ENCODE measurements at places on chromosomes 6 and 20. TPM values are rescaled to one million over a fixed set of nuclear protein-coding genes. Genes with fewer than 3 reads are reported as not detected.

DNA sequence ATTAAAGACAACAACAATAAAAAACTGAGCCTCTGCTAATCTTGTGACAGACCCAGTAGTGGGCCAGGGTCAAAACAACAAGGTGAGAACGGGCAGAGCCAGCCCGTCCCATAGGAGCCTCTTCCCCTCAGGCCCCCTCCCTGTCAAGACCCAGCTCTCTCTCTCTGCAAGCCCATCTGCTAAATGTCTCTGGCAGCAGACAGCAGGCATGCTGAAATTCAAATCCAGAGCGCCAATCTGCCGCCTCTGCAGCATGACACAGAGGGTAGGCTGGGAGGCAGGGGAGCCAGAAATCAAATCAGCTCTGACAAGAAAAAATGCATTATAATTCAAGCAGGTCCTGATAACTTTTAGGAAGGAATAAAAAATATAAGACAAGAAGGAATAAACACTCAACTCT is 26.3 kb downstream of the METTL24 start:
- peak; percentile 44 for DNase-seq

Gene GRM1
- 22.3 TPM for total RNA-seq

GRCh38 chr20:46324960-46325703 is 16.8 kb upstream of the CDH22 start:
- DNase-seq: no peak

- DNase-seq: no peak
Measured at GRCh38 chr6:34095741-34096140, 50.1 kb downstream of the GRM4 start.

DNA sequence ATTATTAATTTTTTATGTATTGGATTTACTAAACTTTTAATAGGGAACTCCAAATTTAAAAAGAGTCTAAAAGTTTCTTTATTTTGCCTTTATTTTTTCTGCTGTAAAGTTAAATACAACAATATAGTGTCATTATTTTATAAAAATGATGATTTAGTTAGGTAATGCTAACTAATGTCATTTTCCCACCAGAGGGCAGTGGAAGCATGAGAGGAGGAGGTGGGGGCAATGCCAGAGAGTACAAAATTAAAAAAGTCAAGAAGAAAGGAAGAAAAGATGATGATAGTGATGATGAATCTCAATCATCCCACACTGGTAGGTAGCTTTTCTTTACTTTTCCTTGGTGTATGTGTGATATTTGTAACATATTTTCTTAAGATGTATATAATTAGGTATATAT is 20.2 kb upstream of the FHL5 start:
- no peak for DNase-seq

Gene PRL
- not detected for total RNA-seq

- peak; percentile 44 for DNase-seq
Measured at GRCh38 chr20:44388466-44389023, 33.0 kb downstream of the HNF4A start.

Gene GMNN
- total RNA-seq: 8.1 TPM

- DNase-seq: peak; percentile 84
Measured at GRCh38 chr6:35731736-35732532, 4.9 kb upstream of the ARMC12 start.

- DNase-seq: no peak
Measured at GRCh38 chr20:57224641-57225138, 41.8 kb downstream of the BMP7 start.

GRCh38 chr20:58478141-58478805 is 36.9 kb downstream of the APCDD1L start:
- DNase-seq: no peak

Gene ENPP3
- 0.47 TPM for total RNA-seq

Gene ERVFRD-1
- not detected for total RNA-seq

Gene TFAP2C
- total RNA-seq: 5.9 TPM

DNA sequence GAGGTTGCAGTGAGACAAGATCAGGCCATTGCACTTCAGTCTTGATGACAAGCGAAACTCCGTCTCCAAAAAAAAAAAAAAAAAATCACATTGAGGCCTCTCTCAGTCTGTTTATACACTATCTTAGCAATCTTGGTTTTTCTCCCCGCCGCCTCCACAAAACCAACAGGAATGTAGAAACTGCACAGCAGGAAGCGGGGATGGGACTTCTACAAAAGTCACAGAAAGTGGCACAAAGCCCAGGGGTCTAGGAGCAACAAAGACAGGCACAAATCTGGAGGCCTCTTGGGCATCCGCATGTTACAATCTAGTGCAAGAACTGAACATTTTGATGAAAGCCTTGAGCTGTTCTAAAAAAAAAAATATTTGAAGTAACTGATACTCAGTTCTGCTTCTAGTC is 48.6 kb downstream of the KDM1B start:
- DNase-seq: peak; percentile 6

- no peak for DNase-seq
Measured at GRCh38 chr6:119586250-119586882, 236.8 kb upstream of the MAN1A1 start.

GRCh38 chr6:169720207-169720855 is 4.0 kb downstream of the PHF10 start:
- DNase-seq: no peak

- no peak for DNase-seq
Measured at GRCh38 chr6:36853325-36853724, 14.1 kb upstream of the CPNE5 start.

Gene PERP
- total RNA-seq: 1.4 TPM

Gene CCN6
- not detected for total RNA-seq

Gene EYA2
- 0.94 TPM for total RNA-seq

GRCh38 chr6:111184827-111185532 is 97.7 kb downstream of the SLC16A10 start:
- DNase-seq: no peak

Gene DEFB124
- not detected for total RNA-seq

DNA sequence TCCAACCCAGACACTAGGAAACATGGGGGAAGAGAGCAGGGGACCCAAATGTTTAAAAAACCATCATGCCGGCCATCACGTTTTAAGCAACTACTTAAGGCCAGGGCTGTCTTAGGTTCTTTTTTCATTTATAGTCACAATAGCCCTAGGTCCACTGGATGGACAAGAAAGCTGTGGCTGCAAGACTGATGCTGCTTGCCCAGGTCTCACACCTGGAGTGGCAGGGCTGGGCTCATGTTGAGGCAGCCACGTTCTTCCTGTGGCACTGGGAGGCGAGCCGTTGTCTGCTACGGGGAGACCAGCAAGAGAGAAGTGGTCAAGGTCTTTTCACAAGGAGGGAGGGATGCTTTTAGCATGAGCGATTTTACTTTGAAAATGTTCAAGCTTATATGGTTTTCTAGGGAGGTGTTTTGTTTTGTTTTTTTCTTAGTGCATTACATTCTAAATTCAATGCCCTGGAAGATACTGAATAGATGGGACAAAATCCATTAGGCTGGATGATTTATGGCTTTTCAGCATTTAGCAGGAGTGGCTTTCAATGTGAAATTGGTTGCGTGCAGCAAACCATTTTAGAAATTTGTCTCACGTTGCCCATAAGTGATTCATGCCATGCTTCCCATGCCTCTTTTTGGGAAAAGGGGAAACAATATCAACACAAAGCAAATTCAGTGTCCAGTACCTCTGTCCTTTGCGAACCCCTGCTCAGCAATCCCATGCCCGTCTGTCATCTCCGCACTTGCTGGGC is 106.6 kb upstream of the SNX9 start:
- DNase-seq: no peak

Gene SPATS1
- 0.62 TPM for total RNA-seq

- DNase-seq: no peak
Measured at GRCh38 chr6:155254139-155254538, 9.7 kb upstream of the CLDN20 start.

Gene RAD21L1
- total RNA-seq: not detected

- DNase-seq: no peak
Measured at GRCh38 chr20:8434326-8434876, 302.3 kb downstream of the PLCB1 start.

Gene EMILIN3
- total RNA-seq: 3.1 TPM

GRCh38 chr6:34795836-34796425 is 4.0 kb downstream of the BLTP3A start:
- no peak for DNase-seq

GRCh38 chr6:169079650-169080049 is 174.0 kb downstream of the THBS2 start:
- no peak for DNase-seq

DNA sequence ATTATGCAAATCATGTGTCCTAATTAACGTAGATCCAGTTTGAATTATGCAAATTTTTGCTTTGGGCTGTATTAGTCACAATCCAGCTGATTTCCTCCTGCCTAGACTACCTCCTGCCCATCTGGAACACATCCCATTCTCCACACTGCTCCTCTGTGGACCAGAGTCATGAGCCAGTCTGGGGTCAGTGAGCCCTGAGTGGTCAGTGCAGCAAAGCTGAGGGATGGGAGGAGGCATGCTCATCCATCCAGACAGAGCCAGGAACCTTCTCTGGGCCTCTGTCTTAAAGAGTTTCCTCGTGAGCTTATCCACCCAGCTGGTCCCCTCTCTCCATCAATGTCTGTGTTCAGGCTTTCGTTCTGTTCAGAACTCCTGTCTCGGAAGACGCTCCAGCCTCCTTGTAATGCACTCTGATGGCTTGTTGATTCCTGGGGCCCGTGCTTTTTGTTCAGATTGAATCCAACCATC is 747.8 kb downstream of the PTPRT start:
- no peak for DNase-seq

GRCh38 chr20:48538058-48538825 is 289.6 kb downstream of the PREX1 start:
- no peak for DNase-seq

DNA sequence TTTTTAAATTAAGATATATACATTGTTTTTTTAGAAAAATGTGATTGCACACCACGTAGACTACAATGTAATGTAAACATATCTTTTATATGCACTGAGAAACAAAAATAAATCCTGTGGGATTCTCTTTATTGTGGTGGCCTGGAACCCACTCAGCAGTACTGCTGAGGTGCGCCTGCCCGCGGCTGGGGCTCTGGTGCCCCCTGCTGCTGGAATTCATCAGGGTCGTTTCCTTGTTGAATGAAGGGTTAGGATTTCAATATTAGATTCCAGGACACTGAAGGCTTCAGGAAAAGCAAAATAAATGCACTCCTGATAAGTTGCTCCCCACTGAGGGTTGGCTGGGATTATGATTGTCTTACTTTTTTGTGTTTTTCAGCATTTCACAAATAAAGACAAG is 175.8 kb upstream of the GGTLC1 start:
- no peak for DNase-seq

DNA sequence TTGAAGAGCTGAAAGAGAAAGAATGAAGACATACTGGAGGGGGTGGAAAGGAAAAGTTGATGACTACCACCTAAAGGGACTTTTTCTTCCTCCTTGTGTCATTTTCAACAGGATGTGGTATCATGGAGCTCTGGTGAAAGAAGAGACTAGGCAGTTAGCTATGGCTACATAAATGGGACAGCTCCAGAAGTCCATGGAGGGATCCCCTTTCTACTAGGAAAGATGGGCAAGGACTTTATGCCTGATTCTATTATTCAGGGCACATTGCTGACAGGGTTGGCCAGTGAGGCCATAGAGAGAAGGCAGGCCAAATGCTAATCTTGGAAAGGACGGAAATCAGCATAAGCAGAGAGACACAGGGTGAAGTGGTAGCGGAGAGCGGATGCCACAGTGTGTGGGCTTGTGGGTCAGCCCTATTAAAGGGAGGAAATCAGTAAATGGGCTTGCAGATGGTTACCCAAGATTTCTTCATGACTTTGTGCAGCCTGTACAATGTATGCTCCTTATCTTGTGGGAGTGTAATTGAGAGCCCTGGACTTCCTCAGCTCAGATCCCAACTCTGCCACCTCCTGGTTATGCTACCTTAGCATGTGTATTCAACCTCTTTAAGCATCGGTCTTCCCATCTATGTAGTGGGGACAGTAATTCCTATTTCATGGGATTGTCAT is 77.4 kb upstream of the TMEM170B start:
- no peak for DNase-seq

Measured in occipital lobe (tissue), 3 donors.